ENCODE measurements at places on chromosomes 13 and 19. TPM values are rescaled to one million over a fixed set of nuclear protein-coding genes. Genes with fewer than 3 reads are reported as not detected.

- no peak for DNase-seq
Measured at GRCh38 chr13:101291646-101292515, 124.4 kb downstream of the NALCN start.

Gene SBK2
- total RNA-seq, result 6.5 TPM

- no peak for DNase-seq
Measured at GRCh38 chr19:6767081-6767356, 216 bp downstream of the SH2D3A start.

Gene ZNF730
- total RNA-seq, result 0.22 TPM

Gene PSPN
- total RNA-seq, result 1.2 TPM

DNA sequence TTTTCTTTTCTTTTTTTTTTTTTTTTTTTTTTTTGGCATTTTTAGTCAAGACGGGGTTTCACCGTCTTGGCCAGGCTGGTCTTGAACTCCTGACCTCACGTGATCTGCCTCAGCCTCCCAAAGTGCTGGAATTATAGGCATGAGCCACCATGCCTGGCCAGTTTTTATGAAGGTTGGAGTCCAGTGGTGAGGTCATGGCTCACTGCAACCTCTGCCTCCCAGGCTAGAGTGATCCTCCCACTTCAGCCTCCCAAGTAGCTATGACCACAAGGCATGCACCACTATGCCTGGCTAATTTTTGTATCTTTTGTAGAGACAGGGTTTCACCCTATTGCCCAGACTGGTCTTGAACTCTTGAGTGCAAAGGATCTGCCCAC is 4.2 kb downstream of the SNRPA start:
- DNase-seq, result no peak

- DNase-seq, result peak; percentile 31
Measured at GRCh38 chr13:99657848-99658260, 156.6 kb downstream of the TM9SF2 start.

DNA sequence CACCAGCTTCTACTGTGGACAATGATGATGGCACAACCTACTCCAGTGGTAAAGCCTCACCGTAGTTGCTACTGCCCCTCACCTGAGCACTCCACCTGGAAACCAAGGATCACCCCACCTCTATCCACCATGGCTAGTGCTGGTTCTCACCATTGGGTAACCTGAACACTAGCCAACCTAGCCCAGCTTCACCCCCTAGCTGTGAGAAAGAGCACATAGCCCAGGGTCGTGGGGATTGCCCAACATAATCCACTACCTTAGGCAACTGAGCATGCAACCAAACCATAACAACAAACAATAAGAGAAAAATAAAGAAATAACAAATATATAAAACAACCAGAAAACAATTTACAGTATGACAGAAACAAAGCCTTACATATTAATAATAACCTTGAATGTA is 560.1 kb downstream of the DIAPH3 start:
- DNase-seq, result no peak

- no peak for DNase-seq
Measured at GRCh38 chr19:23526302-23526701, 131.0 kb upstream of the ZNF91 start.

DNA sequence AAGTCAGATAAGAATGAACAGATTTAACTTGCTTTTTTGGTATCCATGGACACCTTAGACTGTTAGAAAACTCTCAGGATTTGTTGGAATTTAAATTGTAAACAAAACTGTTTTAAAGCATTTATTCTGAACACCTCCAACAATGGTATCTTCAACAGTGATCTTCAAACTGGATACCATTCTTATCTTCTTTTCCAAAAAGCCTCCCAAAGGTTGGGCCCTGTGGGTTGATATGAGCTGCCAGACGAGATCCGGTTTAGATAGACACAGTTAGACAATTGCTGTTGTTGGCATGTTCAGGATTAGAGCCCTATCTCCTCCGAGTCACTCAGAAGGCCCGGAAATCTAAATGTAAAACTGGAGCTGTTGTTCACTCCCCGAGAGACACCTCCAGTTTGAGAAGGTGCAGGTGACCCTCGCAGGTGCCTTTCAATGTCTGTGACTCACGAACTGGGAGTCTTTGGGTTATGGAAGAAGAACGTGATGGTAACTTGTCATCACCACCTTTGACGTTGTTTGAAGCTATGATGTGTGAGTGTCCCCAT is 143.6 kb upstream of the RNF113B start:
- no peak for DNase-seq

DNA sequence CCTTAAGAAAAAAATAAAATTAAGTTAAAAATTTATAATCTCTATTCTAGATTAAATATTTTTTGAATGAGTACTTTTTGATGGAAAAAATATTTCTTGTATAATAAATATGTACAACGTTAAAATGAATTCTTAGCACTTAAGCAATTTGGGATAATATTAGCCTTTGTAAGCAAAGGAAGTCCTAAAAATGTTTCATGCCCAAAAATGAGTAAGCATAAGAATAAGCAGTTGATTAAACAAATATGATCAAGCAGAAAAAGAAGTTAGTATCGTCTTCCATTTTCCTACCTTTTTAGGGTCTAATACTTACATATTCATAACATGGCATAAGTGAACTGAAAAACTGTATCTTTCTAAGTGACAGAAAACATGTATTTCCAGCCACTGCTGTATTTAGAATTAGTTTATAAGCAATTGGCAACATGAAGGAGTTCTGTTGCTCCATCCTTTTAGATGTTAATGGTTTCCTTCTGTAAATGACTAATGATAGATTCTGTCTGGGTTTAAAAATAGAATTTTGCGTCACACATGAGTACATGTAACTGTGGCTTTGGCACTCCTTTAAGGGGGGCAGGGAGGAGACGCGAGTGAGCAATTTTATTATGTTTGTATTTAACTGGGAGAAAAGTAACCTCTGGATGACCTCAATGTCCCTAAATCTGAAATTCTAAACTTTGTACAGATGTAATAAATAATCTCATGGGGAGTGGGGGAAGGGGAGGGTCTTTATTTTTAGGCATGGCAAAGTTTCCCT is 237.4 kb downstream of the RGCC start:
- DNase-seq, result peak; percentile 21

GRCh38 chr13:73571376-73571775 is 512.6 kb downstream of the KLF5 start:
- DNase-seq, result no peak

DNA sequence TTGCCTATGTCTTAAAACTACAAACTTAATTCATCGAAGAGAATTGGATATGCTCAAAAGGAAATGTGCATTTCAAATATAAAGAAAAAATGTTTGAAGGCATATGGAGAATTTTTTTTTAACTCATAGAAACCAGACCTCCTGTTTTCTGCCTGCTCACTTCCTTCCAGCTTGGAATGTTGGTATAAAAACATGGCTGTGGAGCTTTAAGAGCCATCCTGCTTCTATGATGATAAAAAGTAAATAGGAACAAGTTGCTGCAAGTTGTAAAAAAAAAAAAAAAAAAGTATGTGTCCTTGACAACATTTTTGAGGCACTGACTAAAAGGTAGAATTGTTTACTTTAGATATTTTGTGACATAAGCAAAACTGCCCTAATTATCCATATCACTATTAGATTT is 1230.7 kb downstream of the PCDH9 start:
- DNase-seq, result no peak

Gene ZNF440
- total RNA-seq, result 3.7 TPM

Gene CLASRP
- total RNA-seq, result 31.3 TPM

DNA sequence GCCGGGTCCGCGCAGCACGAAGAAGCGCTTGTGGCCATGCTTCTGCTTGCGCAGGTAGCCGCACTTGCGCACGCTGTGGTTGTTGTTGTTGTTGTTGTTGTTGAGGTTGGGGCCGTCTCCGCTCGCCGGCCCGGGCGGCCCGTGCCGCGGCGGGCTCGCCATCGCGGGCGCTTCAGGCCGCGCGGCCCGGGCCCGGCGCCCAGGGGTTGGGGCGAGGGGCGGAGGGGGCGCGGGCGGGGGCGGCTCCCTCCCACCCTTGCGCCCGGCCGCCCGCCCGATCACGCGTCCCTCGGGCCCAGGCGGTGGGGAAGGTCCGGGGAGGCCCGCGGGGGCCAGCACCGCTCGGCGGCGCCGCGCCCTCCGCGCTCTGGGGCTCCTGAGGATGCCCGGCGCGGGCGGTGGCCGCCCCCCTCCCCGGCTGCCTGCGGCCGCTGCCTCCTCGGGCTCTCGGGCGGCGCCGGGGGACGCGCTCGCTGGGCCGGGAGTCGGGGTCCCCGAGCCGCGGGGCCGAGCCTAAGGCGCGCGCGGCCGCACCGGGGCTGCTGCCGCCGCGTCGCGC is 412 bp downstream of the IRS2 start:
- DNase-seq, result no peak

GRCh38 chr13:111282997-111283396 is 37.4 kb upstream of the TEX29 start:
- DNase-seq, result no peak

Gene CYP2A6
- total RNA-seq, result not detected

GRCh38 chr13:43805681-43806128 is 18.9 kb upstream of the ENOX1 start:
- no peak for DNase-seq

Gene PEAK3
- 0.77 TPM for total RNA-seq

Gene SRRM5
- 0.30 TPM for total RNA-seq

DNA sequence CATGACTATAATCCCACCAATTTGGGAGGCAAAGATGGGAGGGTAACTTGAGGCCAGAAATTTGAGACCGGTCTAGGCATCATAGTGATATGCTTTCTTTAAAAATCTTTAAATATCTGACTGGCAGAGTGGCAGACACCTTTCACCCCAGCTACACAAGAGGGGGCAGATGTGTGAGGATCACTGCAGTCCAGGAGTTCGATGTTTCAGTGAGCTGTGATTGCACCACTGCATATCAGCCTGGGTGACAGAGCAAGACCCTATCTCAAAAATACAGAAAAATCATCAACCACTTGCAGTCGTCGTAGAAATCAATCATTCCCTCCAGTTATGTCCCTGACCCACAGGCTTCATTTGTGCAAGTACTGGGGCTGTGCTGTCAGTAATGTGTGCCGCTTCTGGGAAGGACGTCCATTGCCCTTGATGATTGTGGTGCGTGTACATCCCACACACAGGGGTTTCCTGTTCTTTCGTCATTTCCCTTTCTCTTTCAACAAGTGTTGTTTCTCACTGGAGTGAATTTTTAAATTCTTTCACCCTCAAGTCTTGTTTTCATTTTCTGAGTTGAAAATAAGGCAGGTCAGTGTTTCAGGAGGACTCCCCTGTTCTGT is 1.4 kb downstream of the LGALS14 start:
- no peak for DNase-seq

Gene SBK3
- total RNA-seq, result 21.1 TPM

DNA sequence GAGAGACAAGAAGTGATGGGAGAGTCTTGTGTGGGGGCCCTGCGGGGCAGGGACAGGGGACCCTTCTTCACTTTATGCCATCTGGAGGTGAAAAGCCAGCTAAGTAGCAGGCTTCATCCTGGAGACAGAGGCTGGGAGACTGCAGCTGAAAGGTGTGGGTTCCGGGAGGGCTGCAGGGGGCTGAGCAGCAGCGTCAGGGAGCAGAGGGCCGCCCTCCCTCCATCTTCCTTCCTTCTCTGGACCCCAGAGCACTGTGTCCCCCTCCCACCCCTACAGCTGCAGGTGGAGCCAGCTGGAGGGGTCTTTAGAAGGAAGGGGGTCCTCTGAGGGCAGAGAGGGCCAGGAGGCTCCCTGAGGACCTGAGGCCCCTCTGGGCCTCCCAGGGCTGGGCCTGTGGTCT is 96.6 kb downstream of the WTIP start:
- DNase-seq, result no peak

Data from left ventricle myocardium inferior (tissue), 1 donor.